ENCODE measurements at places on chromosomes 12 and 14. TPM values are rescaled to one million over a fixed set of nuclear protein-coding genes. Genes with fewer than 3 reads are reported as not detected.
A peak's percentile ranks its signal among the peaks of the same experiment; 100 is the strongest.

- peak; percentile 98 for DNase-seq
Measured at GRCh38 chr14:52325126-52325525, 11.0 kb downstream of the PTGER2 start.

TGM1 gene
- 0.45 TPM for total RNA-seq

DNA sequence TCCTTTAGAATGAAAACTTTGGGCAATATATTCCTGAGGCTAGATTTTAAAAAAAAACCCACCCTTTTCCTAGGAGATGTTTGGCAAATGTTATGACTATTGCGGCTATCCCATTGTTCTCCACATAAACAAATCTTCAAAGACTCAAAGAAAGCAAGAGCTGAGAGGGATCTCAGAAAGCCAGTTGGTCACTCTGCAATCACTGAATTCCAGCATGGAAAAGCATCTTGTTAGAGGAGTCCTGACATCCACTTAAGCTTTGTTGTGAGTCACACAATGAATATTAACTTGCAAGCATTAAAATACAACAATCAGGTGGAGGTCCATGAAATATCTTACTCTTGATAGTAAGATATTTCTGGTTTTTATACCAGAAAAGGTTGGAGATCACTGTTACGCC is 11.0 kb upstream of the PTPRB start:
- peak; percentile 62 for DNase-seq

LRTM2 gene
- not detected for total RNA-seq

DNA sequence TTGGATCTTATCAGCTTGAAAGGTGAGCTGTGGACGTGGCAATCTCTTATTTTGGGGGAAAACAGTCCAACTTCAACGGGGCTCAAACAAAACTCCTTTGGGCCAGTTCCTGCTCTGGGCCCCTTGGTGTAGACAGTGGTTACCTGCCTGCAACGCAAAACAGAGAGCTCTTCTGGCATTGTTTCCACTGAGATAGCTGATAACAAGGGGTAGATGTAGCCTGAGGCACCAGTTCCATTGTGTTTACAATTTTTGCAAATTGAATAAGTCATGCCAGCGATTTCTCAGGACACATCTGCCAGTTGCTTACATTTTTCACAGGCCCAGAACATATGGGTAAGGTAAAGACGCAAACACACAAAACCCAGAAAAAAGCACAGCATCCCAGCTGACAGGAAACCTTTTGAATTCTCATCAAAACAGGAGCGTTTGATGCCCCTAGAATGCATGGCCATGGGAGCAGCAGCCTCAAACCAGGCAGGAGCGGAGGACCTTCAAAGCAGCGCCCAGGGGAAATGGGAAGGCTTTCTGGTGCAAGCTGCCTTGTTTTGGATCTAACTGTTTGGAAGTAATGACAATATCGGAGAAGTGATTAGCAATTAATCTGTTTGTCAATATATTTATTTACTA is 259.7 kb downstream of the AACS start:
- no peak for DNase-seq

ESPL1 gene
- total RNA-seq, result 0.70 TPM

DNA sequence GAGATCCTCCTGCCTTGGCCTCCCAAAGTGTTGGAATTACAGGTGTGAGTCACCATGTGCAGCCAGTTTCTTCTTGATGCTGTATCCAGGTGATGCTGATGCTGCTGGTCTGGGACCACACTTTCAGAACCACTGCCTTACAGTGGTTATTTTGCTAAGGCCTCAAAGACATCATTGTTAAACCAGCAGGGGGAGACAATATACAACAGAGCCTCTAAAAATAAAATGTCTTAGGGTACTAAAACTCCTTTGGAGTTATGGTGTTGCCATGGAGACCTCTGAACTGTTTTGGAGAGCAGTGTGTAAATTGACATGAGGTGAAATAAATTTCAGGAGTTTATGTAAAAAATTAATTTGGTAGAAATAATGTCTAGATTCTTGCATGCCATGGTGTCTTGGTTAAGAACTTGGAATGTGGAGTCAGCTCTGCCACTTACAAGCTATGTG is 1.1 kb upstream of the ARG2 start:
- peak; percentile 89 for DNase-seq

FGD6 gene
- 33.9 TPM for total RNA-seq

DNA sequence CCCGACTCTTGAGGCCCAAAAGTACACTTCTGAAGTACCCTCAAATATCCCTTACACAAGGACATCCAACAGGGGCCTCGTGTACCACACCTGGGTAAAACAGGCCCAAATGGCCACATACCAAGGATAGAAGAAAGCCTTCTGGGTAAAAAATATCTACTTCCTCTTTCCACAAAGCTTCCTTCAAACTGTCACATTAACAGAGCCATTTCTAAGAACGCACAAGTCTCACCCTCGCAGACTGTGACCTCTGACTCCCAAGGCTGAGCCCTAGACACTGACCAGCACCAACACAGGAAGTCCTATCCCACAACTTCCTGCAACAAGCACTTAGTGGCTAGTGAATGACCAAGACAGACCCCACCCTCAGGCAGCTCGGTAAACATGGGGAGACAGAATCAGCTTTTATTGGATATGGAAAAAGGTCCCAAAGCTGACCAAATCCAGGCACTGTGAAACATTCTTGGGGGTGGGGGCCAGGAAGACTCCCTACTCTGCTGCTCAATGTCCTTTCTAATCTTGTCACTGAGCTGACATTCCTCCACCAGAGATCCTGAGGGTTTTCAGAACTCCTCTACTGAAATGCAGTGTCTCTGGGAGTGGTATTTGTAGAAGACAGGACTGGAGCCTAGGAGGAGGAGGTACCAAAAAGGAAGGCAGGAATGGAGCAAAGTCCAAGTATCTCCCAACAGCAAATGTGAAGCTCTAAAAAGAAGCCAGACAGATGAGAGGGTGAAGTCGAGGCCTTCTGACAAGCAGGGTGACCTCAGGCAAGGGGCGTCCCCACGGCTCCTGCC is 15.9 kb downstream of the KCTD10 start:
- peak; percentile 75 for DNase-seq

VASH1 gene
- 8.5 TPM for total RNA-seq

IL31 gene
- not detected for total RNA-seq

CLEC1B gene
- total RNA-seq, result not detected

APOF gene
- not detected for total RNA-seq

- no peak for DNase-seq
Measured at GRCh38 chr14:101250948-101251811, 310.1 kb upstream of the DIO3 start.

DNA sequence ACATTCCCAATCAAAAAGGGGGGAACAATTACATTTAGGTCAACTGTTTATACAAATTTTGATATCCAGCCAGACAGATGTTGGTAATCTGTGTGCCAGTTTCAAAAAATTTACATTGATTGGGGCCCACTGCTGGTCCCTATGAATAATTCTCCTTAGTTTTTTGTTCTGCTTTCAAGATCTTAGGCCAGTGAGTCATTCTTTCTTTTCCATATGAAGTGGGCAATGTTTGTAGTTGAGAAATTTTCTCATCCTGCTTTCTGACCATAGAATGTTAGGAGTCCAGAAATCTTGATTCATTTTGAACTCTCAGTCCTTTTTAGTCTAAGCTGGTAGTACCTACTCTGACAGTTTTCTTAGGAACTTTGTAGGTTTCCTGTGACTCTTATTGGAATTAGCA is 244.3 kb downstream of the DIO2 start:
- DNase-seq, result no peak

- no peak for DNase-seq
Measured at GRCh38 chr12:96131230-96131788, 62.9 kb upstream of the ELK3 start.

COX8C gene
- total RNA-seq, result not detected

DNA sequence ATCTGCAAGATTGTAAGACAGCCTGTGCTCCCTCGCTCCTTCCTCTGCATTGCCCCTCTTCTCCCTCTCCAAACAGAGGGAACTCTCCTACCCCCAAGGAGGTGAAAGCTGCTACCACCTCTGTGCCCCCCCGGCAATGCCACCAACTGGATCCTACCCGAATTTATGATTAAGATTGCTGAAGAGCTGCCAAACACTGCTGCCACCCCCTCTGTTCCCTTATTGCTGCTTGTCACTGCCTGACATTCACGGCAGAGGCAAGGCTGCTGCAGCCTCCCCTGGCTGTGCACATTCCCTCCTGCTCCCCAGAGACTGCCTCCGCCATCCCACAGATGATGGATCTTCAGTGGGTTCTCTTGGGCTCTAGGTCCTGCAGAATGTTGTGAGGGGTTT is 37.4 kb downstream of the DAD1 start:
- DNase-seq, result no peak

- DNase-seq, result no peak
Measured at GRCh38 chr14:92105893-92106142, 564 bp downstream of the ATXN3 start.

KIF26A gene
- under 0.01 TPM for total RNA-seq

PHETA1 gene
- total RNA-seq, result 13.5 TPM

DNA sequence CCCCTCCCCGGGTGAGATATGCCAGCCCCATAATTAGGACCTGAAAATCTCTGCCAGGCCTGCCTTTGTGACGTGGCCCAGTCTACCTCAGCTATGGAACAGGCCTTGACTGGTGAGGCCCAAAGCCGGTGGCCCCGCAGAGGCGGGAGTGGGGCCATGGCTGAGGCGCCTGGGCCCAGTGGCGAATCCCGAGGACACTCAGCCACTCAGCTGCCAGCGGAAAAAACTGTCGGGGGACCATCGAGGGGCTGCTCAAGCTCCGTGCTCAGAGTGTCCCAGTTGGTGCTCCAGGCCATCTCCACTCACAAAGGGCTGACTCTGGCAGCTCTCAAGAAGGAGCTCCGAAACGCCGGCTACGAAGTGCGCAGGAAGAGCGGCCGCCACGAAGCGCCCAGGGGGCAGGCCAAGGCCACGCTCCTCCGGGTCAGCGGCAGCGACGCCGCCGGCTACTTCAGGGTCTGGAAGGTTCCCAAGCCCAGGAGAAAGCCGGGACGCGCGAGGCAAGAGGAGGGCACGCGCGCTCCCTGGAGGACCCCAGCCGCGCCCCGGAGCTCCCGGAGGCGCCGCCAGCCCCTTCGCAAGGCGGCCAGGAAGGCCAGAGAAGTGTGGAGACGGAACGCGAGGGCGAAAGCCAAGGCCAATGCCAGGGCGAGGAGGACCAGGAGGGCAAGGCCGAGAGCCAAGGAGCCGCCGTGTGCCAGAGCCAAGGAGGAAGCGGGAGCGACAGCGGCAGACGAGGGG is 21.4 kb downstream of the ZNF641 start:
- DNase-seq, result no peak

DNA sequence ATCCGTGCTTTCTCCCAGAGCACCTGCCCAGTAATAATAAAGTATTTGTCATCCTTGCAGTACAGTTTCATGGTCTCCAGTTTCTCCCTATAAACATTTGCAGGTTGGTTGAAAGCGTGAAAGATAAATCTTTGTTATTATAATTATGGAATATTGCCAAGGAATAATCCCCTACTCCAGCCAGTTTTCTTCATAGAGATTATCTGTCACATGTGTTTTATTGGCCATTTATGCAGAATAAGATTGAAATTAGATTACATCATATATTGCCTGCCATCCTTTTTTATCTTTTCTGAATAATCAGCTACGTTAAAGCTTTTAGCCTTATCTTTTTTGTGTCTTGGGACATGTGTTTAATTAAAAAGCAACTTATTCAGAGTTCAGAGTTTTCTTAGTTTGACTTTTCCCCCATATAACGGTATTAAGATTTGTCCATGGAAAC is 168.0 kb downstream of the KICS2 start:
- no peak for DNase-seq

- DNase-seq, result peak; percentile 88
Measured at GRCh38 chr12:2877953-2878732, 1.1 kb downstream of the RHNO1 start.

- DNase-seq, result no peak
Measured at GRCh38 chr12:47206450-47207339, 126.9 kb upstream of the AMIGO2 start.
